ENCODE measurements at places on chromosomes 2 and 18. TPM values are rescaled to one million over a fixed set of nuclear protein-coding genes. Genes with fewer than 3 reads are reported as not detected.

DNA sequence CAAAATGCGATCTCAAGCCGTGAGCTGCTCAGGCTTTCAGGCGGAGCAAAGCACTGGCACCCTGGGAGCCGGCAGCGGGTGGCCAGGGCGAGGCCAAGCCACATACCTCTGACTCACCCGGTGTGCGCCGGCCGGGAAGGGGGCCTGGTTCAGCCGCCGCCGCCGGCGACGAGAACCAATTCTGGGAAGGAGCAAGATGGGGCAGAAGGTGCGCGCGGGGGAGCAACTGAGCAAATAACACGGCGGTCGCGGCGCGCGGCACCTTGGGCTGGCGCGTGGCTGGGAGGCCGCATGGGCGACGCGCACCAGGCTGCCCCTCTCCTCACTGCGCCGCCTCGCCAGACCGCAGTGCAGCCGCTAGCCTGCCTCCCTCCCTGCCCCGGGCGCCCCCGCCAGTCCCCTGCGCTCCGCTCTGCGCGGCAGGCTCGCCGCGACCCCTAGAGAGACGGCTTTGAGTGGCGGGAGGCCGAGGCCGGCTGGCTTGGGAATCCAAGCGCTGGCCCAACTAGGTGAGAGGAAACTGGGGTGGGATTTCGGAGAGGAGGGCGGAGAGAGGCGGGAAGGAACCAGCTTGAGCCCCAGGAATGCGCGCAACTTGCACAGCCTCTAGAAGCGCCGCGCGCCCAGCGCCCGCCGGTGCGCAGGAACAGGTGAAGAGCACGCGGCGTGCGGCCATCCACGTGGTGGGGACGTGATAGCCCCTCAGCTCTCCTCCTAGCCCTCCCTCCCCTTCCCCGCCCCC, 3.2 kb downstream of the NRP2 start:
- peak overlapping the region; percentile 93 for H3K27ac ChIP-seq
- no peaks in the 10 kb centered on the region for H3K27me3 ChIP-seq
- DNase-seq, result peak; percentile 69
- no peaks in the 10 kb centered on the region for H3K36me3 ChIP-seq
- H3K4me3 ChIP-seq, result peak overlapping the region; percentile 71

- no peaks in the 10 kb centered on the region for H3K4me1 ChIP-seq
- peaks cover 21% of the 10 kb centered on the region for H3K36me3 ChIP-seq
- no peak overlapping the region for H3K27ac ChIP-seq
- no peaks in the 10 kb centered on the region for H3K27me3 ChIP-seq
- no peak overlapping the region for H3K4me3 ChIP-seq
Measured at GRCh38 chr2:179991344-179991743, 15.8 kb downstream of the CWC22 start.

DNA sequence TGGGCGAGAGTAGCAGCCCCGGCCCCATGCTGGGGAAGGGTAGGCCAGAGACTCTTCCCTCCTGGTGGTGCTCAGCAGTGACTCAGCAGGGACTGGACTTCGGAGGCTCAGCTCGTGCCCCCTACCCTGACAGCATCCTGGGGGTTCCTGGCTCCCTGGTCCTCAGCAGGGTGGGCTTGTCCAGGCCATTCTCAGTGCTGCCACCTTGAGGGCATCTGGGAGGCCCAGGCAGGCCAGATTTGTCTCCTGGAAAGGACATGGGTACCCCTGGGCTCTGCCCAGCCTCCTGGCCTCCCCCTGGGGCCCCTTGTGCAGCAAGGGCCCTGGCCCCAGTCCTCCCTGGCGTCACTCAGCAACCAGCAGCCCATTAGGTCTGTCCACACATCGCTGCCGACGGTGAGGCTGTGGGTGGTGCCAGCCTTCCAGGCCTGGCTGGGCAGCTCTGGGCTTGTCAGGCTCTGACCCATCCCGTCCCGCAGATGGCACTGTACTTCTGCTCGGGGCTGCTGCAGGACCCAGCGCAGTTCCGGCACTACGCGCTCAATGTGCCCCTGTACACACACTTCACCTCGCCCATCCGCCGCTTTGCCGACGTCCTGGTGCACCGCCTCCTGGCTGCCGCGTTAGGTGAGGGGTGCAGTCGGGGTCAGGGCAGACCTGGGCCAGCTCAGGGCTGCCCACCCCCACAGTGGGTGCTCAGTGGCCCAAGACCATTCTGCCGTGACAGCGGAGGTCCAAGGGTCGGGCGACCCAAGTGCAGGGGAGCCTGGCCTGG, 45.0 kb upstream of the ALPP start:
- no peak overlapping the region for H3K4me3 ChIP-seq
- no peak overlapping the region for H3K27ac ChIP-seq
- no peak for DNase-seq
- H3K4me1 ChIP-seq, result no peaks in the 10 kb centered on the region
- no peaks in the 10 kb centered on the region for H3K36me3 ChIP-seq

Gene ANKRD36
- 3.0 TPM for polyA plus RNA-seq

Gene SUPT7L
- 36.8 TPM for polyA plus RNA-seq

DNA sequence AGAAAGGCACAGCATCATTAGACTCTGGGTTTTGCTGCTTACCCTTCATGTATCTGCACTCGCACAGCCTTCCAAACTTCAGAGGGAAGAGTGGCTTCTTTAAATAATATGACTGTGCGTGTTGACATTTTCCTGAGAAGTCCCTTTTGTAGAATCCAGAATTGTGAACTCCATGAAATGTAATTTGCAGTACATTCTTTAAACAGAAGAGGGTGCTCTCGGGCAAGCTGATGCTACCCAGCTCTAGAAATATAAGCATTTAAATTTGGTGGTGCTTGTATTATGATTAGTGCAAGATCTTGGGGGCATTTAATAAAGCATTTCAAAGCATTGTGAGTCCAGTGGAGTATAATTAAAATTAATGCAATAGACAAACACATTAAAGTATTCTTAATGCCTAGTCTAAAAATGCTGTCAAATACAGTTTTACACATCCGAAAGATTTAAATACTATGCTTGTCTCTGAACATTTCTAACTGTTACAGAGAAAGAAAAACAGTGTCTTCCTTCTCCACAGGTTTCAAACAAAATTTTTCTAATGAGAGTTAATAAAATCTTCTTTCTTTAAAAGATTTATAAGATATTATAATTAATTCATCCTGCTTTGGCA, 17.3 kb upstream of the GTF2A1L start:
- no peaks in the 10 kb centered on the region for H3K4me1 ChIP-seq
- no peaks in the 10 kb centered on the region for H3K27me3 ChIP-seq
- H3K4me3 ChIP-seq, result no peak overlapping the region
- H3K36me3 ChIP-seq, result no peaks in the 10 kb centered on the region

Data from adrenal gland (tissue), 19 donors.